ENCODE measurements at places on chromosomes 7 and 10.

DNA sequence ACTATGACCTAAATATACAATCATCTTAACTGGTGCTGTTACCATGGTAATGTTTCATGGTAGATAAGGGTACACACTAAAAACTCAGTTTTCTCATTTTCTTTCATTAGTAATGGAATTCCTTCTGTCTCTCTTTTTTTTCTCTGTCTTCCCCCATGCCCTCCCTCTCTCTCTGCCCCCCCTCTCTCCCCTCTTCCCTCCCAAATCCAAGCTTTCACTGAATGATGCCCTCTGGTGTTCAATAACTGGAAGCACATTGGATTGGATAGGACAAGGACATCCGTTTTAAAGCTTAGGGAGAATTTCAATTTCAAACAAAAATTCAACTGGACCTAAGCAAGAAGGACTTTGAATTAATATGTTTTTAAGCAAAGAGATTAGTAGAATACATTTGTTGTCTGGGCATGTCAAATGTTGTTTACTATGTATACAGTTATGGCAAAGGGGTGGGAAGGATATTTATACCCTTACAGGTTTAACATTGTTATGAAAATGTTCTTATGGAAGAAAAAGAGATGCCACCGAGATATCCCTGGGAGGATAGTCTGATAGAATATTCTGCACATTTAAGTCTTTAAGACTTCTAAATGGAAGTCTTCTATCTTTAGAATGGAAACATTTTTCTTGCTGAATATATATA, 6.1 kb downstream of the CHRM2 start:
- no peak for DNase-seq

DNA sequence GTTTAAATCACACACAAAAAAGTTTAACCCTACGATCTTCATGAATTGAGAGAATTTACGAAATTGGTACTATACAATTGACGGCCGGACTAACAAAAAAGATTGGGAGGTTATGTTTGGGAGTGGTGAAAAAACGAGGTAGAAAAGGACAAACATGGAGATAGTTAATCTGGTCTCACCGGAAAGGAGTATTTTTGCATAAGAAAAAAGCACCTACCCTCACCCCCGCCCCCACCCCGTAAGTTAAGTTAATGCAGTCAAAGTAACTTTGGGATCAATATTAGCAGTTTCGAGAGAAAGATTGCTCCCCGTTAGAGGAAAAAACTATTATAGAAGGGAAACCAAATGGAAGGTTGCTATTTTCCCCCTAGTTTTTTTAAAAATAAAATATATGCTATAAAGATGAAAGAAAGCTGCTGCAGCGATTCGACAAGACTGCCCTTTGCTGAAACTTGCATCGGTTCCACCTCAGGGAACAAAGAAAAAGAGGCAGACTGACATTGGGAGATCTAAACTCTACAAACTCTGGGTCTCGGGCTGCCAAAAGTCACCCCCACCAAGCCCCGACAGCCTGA, 3.5 kb downstream of the SP8 start:
- DNase-seq, result no peak

- DNase-seq, result no peak
Observed at GRCh38 chr10:31694126-31694685, 234.4 kb downstream of the ARHGAP12 start.

DNA sequence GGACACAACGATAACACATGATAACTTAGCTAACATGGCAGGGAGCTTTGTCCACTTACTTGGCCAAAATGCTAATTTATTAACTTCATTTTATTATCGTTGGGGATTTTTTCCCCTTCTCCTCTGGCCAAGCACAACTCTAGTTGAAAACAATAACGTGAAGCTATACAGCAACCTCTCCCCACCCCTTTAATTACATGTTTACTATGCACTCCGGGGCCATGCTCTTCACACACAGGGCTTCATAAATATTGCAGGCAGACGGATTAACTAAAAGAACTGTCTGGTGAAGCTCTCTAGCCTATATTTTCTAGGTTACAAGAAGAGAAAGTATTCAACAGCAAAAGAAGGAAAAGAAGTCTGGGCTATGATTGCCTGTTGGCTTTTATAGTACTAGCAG, 51.7 kb downstream of the XRCC2 start:
- DNase-seq, result no peak

- DNase-seq, result no peak
Observed at GRCh38 chr7:4227105-4228010, 454.7 kb upstream of the FOXK1 start.

DNA sequence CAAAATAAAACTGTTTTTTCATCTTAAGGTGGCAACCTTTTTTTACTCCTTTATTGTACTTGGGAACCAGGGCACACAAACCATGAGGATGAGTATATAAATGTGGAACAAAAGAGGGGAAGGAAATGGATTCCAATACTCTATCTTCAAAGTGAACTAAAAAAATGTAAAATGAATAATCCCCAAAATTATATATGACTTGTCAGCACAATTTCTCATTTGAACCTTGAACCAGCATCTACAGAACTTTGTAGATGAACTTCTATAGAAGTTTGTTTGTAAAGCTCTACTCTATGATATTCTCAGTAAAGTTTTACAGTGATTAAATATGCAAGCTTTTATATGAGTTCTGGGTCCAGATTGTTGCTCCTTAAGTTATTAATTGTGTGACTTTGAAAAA, 218.2 kb upstream of the ETV1 start:
- no peak for DNase-seq

DNA sequence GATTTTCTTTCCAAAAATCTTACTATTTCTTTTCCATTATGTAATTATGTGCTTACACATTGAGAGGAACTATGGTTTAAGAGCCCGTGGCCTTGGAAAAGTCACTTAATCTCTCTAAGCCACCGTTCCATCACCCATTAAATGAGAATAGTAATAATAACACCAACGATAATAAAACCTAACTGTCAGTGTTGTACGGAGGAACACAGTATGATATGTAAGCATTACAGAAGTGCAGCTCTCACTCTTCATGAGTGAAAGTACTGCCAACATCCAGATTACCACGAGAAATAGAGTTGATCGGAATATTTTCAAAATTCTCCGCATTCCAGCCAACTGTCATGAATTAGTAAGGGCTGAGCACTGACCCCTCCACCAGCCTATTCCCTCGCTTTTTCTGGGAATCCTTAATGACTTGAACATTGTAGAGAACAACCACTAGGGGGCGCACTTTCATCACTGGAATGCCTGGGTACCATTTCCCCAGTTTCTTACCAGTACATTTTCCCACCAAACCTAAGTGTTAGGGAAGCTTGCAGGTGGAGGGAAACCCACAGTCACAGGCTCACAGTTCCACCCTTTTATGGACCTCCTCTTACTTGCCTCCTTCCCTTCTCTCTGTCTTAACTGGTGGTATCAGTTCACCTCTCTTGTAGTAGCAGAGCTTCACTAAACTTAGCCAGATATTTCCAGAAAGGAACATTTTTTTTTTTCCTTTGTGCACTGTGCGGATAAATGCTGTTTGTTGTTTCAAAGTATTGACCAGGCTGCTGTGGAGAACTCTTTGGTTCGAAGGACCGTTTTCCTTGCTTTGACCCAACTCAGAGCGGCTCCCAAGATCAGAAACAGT, 27.8 kb downstream of the NKX2-3 start:
- peak; percentile 30 for DNase-seq

- no peak for DNase-seq
Observed at GRCh38 chr10:94343151-94343550, 19.6 kb downstream of the NOC3L start.

- DNase-seq, result no peak
Observed at GRCh38 chr7:54946764-54947163, 72.1 kb upstream of the EGFR start.

DNA sequence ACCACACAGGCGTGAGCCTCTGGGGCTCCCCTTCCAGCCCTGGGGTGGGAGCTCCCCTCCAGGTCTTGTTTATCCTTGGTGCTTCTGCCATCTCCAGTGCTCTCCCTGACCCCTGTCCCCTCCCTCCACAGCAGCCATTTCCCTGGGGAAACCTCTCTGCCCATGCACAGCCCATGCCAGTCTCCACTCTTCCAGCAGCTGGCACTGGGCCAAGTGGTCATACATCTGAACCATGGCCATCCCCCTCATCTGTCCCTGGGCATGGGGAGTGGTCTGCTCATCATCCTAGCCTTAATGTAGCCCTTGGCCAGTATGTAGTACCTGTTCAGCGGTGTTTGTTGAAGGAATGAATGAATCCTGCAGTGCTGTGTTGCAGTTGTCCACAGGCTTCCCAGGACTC, 172.4 kb upstream of the ZNF32 start:
- DNase-seq, result no peak

GRCh38 chr7:106110238-106110560, 1.9 kb downstream of the SYPL1 start:
- no peak for DNase-seq

GRCh38 chr10:132282667-132283603, 24.8 kb downstream of the STK32C start:
- no peak for DNase-seq

GRCh38 chr7:138303230-138304070, 156.6 kb upstream of the TRIM24 start:
- DNase-seq, result no peak

DNA sequence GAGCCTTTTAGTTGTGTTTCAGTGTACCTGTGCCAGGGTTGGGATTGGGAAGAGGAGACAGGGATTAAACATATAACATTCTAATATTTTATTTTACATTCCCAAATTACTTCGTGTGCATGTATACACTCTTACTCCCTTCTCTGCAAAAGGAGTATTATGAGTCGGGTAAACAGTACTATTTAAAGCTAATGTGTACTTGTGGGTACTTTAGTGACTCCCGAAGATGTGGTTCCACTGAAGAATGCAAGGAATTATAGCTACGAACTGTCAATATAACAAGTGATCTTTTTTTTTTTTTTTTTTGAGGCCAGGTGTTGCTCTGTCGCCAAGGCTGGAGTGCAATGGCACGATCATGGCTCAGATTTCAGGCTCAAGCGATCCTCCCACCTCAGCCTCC, 122.6 kb upstream of the RPA3 start:
- no peak for DNase-seq

DNA sequence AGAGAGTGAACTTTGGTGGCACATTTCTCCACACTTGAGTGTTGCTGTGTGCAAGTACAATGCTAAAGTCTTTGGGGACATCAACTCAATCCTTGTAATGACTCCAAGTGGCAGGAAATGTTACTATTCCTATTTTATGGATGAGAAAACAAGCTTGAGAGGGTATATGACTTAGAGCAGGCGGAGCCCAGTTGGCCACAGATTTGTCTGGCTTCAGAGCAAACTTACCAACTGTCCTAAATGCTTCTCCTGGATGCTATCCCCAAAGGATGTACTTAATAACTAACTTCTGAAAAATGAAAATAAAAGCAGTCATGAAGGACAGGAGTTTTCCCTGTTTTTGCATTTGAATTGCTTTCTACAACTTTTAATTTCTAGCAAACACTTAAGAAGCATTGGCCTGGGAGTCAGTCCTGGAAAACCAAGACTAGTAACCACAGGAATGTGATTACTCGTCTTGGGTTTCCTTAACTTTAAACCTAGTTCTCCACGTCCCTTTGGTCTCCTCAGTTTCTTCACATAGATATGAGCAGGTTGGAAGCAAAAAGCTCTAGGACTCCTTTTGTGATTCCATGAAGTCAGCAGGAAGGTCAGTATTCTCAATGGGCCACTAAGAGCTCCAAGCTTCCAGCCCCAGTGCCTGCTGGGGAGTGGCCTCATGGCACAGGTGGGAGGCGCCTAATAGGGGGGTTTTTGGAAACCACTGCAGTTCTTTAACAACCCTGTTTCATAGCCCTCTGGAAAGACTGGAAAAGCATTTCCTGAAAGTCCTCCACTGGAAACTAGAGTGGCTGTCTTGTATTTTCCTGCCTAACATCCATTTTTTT, 140.8 kb downstream of the GLCCI1 start:
- no peak for DNase-seq

GRCh38 chr7:151131592-151132293, 35.8 kb downstream of the GBX1 start:
- DNase-seq, result no peak

- peak; percentile 68 for DNase-seq
Observed at GRCh38 chr10:22335173-22335933, 9.9 kb upstream of the SPAG6 start.

DNA sequence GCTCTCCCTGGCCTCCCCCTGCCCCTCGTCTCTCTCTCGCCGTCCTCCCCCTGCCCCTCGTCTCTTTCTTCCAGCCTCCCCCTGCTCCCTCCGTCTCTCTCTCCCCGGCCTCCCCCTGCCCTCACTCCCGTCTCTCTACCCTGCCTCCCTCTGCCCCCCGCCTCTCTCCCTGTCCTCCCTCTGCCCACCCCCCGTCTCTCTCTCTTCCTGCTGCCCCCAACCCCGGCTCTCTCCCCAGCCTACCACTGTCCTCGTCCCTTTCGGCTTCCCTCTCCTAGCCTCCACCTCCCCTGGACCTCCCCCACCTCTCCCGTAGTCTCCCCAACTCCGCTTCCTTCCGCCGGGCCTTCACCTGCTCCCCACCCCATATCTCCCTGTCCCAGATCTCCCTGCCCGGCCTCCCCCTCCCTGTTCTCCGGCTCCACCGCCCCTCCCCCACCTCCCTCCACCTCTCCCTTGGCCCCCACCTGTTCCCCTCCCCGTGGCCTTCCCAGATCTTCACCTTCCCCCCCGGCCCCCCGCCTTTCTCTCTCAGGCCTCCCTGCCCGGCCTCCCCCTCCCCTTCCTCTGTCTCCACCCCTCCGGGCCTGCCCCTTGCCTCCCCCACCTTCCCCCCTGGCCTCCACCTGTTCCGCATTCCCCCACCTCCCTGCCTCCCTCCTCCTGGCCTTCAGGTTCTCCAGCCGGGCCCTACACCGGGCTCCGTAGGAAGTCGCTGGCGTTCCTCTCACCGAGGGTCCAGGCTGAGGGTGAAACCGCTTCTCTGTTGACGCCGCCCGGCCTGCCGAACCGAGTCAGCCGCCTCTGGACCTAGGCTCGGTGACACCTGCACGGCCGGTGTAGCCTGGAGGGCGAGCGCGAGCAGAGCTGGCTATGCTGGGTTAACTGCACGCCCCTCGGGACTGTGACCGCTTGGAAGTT, 1.2 kb downstream of the GET4 start:
- no peak for DNase-seq

DNA sequence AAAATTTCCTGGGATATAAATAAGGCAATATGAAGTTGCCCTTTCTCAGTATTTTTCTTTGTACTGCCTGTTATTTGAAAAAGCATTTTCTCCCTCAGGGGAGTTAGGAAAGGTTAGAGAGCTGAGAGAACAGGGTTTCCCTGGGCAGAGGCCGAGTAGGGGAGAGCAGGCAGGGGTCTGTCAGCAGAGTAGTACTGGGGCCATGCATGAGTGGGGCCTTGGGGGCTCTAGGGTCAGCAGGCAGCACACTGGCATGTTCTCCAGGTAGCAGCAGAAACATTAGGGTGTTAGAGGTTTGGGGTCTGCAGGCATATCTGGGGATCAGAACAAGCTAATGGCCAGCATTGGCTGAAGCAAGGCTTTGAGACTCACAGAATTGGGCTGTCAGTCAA, 56.4 kb downstream of the KLRG2 start:
- DNase-seq, result no peak

GRCh38 chr7:154832557-154833138, 170.3 kb downstream of the PAXIP1 start:
- no peak for DNase-seq

GRCh38 chr10:34815185-34816084, at the start of gene PARD3:
Gene PARD3, minus strand, starts transcription at chr10:34815296. Its CDS starts 301 bp downstream, at chr10:34814995.
- DNase-seq, result no peak

Data from stimulated activated naive CD8-positive, alpha-beta T cell treated with anti-CD3 and anti-CD28 coated beads, Interleukin-15, amount 100 ng/mL, for 72 hours (primary cell).